Stimulated activated CD8-positive, alpha-beta memory T cell treated with anti-CD3 and anti-CD28 coated beads, Interleukin-7, amount 100 ng/mL, for 24 hours (primary cell): ENCODE measurements at places on chromosomes 3 and 15.

DNA sequence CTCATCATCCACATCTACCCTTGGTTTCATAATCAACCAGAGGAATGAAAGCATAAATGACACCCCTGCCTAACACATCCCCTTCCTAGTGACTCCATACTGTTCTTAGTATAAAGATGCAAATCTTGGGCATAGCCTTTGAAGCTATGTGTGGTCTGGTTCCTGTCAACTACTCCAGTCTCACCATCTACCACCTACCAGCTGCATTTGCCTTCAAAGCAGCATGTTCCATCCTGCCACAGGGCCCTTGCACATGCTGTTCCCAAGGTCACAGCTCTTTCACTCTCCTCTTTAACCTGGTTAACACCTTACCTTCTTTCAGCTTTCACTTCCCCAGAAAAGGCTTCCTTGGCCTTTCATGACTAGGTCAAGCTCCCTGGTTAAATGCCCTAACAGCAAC is 62.3 kb upstream of the ARHGEF3 start:
- no peak for DNase-seq

DNA sequence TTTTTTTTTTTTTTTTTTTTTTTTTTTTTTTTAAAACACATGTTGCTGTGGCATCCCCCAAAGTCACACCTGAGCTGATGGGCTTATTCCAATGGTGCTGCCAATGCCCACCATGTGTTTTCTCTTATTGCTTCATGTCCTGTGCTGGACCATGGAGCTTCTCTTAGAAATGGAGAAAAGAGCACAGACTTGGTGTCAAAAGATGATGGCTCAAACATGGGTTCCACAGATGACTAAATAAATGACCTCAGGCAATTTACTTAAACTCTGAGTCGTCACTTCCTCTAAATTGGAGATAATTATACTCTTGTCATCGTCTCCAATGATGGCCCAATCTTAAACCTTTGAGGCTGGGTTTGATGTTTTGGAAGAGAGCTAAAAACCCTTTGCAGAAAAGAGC is 28.1 kb downstream of the CHST2 start:
- no peak for DNase-seq

DNA sequence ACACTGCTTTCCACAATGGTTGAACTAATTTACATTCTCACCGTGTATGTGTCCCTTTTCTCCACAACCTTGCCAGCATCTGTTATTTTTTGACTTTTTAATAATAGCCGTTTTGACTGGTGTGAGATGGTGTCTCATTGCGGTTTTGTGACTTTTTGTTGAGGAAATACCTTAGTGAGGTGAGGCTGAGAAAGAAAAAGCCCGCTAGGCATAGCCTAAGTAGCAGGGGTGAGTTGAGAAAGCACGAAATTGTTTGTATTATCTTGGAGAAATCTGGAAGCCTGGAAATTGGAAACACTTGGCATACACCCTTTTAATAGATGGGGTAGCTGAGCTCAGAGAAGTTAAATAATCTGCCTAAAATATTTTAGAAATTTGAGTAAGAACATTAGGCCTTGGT is 61.5 kb upstream of the CFAP161 start:
- no peak for DNase-seq

DNA sequence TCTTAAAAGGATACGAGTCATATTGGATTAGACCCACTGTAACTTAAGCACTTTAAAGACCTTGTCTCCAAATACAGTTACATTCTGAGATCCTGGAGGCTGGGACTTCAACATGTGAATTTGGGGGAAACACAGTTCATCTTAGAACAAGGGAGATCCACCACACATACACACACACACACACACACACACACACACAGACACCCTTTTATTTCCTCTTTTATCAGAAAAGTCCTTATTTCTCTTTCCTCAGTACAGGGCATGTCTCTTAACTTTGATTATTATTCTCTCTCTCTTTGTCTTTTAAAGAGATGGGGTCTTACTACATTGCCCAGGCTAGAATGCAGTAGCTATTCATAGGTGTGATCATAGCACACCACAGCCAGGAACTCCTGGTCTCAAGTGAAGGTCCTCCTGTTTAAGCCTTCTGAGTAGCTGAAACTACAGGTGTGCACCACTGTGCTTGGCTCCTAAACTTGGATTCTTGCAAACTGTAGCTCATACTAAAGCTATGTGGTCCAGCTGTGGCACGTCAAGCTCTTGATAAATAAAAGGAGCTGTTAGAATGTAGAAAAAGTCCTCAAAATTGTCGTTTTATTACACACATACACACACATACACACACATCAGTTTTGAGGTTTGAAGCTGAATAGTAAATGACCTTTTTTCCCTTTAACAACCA is 7.4 kb downstream of the GOLM2 start:
- no peak for DNase-seq

GRCh38 chr3:159417761-159418160 is 570.9 kb upstream of the IL12A start:
- no peak for DNase-seq

DNA sequence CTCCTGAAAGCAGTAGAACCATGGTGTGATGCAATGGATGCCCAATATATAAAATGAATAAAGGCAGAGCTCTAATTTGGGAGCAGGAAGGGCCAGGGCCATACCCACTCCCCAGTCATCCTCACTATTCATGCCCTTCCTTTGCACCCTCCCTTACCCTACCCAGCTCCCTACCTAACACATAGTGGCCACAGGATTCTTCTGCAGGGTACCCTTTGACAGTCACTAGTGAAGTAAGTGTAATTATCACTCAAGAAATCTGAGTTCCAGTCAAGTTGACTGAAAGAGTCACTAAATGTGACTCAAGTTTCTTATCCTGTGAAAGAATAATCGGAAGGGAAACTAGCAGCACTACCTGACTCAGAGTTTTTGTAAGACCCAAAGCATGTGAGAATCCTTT is 69.2 kb downstream of the RASA2 start:
- DNase-seq = no peak

DNA sequence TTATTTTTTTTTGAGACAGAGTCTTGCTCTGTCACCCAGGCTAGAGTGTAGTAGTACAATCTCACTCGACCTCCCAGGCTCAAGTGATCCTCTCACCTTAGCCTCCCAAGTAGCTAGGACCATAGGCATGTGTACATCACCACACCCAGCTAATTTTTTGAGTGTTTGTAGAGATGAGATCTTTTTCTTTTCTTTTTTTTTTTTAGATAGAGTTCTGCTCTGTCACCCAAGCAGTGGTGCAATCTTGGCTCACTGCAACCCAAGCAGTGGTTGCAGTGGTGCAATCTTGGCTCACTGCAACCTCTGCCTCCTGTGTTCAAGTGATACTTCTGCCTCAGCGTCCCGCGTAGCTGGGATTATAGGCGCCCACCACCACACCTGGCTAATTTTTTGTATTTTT is 5.2 kb downstream of the CEP97 start:
- no peak for DNase-seq

DNA sequence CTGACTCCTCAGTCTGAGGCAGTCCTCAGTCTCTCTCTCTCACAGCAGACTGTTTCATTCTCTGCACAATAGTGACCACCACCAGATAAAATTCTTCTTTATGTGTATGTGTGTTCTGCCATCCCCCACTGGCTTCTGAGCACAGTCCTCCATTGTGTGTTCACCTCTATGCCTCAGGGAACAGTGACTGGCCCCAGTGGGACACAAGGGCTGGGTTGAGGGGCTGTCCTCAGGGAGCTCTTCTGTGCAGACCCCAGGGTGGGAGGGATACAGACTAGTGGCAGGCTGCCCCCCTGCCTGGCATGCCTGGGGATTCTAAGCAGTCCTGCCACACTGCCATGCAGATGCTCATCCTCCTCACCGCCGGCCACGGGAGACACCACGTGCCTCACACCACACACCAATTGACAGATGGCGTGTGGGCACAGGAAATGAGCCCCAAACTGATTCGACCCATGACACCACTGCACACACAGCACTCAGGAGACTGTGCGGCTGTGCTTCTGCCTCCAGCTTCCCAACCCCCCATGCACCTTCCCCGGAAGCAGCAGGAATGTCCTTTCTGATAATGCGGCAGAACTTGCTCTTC is 237.6 kb upstream of the CHRNA7 start:
- DNase-seq = no peak
